ENCODE measurements at places on chromosomes 2 and 18.

GRCh38 chr2:49069829-49070228 lies 84.5 kb downstream of the FSHR start:
- no peaks in the 10 kb centered on the region for H3K36me3 ChIP-seq
- no peak overlapping the region for H3K27ac ChIP-seq
- H3K4me3 ChIP-seq: no peak overlapping the region
- DNase-seq: no peak

DNA sequence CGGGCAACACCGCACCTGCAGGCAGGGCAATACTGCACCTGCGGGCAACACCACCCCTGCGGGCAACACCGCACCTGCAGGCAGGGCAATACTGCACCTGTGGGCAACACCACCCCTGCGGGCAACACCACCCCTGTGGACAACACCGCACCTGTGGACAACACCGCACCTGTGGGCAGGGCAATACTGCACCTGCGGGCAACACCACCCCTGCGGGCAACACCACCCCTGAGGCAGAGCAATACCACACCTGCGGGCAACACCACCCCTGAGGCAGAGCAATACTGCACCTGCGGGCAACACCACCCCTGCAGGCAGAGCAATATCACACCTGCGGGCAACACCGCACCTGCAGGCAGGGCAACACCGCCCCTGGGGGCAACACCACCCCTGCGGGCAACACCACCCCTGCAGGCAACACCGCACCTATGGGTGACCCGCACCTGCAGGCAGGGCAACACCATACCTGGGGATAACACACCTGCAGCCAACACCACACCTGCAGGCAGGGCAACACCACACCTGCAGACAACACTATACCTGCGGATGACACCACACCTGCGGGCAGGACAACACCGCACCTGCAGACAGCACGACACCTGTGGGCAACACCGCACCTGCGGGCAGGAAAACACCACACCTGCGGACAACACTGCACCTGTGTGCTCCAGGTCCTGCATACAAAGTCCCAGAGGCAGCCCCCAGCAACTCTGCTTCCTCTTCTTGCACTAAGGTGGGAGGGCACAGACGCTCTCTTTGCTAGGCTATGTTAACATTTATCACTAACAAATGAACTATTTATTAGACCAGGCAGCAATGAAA lies 57.7 kb downstream of the EIPR1 start:
- H3K36me3 ChIP-seq: no peaks in the 10 kb centered on the region
- H3K27ac ChIP-seq: no peak overlapping the region
- H3K4me3 ChIP-seq: no peak overlapping the region
- no peaks in the 10 kb centered on the region for H3K4me1 ChIP-seq

DNA sequence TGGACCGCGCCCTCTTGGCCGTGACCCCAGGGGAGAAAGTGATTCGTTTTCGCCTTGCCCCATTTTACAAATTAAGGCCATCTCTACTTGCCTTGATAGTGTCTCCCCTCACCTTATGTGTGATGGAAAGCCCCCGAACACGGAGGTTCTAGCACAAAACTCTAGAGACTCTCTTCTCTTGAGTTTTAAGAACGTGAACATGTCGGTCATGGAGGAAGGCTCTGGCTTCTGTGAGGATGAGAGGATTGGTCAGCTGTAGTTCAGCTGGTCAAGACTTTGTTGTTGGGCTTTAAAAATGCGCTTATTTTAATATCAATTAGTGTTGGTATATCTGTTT lies 828 bp downstream of the DYNC1I2 start:
- no peaks in the 10 kb centered on the region for H3K27me3 ChIP-seq
- H3K4me1 ChIP-seq: peaks cover 5% of the 10 kb centered on the region
- peaks cover 3% of the 10 kb centered on the region for H3K36me3 ChIP-seq
- DNase-seq: no peak
- peak overlapping the region; percentile 85 for H3K27ac ChIP-seq
- peak overlapping the region; percentile 92 for H3K4me3 ChIP-seq

- H3K36me3 ChIP-seq: no peaks in the 10 kb centered on the region
- no peak overlapping the region for H3K4me3 ChIP-seq
- DNase-seq: no peak
- H3K27me3 ChIP-seq: no peaks in the 10 kb centered on the region
Measured at GRCh38 chr2:226763320-226763719, 36.3 kb downstream of the IRS1 start.

All from heart left ventricle (tissue), 16 donors.